ENCODE measurements at places on chromosomes 7 and 10. TPM values are rescaled to one million over a fixed set of nuclear protein-coding genes. Genes with fewer than 3 reads are reported as not detected.

- no peak for DNase-seq
Measured at GRCh38 chr10:91350651-91351081, 59.5 kb upstream of the HECTD2 start.

GRCh38 chr10:122020226-122020625 lies 31.3 kb downstream of the TACC2 start:
- DNase-seq = no peak

DNA sequence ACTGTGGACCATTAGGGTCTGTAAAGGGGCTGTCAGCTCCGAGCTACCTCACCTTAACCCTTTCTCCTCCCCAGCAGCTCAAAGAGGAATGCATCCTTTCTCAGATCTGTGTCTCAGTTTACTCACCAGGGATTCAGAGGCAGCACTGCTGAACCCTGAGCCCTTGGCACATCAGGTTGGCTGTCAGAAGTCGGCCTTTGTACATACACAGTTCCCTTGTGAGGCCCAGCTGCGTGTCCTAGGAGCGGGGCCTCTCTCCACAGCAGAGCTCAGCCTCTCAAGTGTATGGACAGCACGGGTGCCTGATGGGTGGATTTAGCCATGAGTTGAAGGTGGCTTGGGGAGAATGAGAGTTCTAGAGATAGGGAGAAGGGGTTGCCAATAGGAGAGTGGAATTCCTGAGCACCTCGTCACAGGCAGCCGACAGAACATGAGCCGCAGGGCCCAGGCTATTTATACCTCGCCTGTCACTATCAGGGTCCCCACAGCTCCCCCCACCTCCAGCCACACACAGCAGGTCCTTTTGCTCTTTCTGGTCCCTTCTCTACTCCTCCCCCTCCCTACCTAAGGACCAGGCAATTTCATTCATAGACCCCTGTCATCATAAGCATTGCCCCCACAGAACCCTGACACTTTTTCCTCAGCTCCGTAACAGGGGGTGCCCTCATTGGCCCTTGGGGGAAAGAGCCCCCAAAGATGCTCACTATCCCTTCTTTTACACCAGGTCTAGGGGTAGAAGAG lies 2.1 kb upstream of the FLNC start:
- DNase-seq = no peak

GRCh38 chr10:119817991-119818888 lies 54.4 kb downstream of the MCMBP start:
- DNase-seq = peak; percentile 10

Gene UBTD1
- 0.50 TPM for total RNA-seq

DNA sequence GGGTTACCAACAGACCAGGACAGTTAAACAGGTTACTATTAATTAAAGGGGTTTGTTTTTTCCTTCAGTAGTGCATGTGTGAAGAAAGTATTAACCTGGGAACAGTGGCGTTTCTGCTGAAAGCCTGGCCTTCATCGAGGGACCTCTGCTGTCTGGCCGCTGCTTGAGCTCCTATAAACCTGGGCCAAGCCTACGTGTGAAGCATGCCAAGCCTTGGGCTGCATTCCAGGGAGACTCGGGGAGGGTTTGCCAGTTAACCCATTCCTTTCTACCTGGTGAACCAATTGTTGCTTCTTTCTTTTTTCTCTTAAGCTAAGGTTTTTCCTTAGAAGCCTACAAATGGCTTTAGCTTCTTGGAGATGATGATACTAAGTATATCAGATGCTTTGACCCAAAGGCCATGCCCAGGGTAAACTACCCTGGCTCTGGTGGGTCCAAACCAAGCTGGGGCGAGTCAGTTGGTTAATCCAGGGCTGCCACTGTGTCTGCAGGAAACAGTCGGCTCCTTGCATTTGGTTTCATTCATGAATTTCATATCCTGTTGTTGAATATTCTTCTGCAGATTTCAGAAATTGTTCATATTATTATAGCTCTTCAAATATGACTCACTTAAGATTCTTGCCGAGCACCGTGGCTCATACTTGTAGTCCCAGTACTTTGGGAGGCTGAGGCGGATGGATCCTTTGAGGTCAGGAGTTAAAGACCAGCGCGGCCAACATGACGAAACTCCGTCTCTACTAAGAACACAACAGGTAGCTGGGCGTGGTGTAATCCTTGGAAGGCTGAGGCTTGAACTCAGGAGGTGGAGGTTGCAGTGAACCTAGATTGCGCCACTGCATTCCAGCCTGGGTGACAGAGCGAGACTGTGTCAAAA lies 23.8 kb downstream of the PFKP start:
- no peak for DNase-seq

Gene RPEL1
- not detected for total RNA-seq

Gene COL17A1
- not detected for total RNA-seq

Gene MBL2
- total RNA-seq = not detected

Gene TAS2R3
- 1.8 TPM for total RNA-seq

Gene PRSS37
- not detected for total RNA-seq

DNA sequence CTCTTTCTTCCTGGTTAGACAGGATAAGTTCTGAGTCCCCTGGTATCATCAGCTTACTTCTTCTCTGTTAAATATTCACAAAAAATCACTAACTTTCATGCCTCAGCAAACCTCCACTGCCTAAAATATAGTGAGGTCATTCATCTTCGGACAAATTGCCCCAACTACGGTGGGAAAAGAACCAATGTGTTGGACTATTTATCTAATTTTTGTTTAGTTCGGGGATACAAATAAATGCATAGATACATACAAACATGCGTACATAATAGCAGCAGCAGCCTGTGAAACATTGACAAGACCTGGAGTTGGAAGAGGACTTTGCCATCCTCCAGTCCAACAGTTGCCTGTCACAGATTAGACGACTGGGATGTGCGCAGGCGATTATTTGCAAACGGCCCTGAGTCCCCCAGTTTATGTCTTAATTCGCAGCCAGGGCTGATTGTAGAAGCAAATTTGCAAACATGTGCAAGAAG lies 51.5 kb downstream of the EGFR start:
- DNase-seq = no peak

DNA sequence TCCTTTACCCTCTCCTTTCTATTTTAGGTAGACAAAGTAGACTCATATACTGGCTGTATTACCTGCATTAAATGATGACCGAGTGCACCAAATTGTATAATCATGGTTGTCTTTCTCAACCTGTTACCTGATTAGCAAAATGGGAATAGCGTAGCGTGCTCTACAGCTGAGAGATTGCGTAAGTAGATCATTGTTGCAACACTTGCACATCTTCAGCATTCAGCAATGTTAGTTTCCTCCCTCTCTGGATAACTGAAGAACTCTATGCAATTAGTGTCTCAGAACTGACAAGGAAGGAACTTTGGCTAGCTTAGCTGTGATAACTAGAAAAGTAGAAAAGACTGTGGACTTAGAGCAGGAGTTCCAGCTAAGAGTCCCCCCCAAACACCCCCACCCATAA lies 787.4 kb downstream of the PHTF2 start:
- DNase-seq = no peak

GRCh38 chr10:66827353-66827752 lies 98.5 kb upstream of the LRRTM3 start:
- DNase-seq = no peak

Gene SEMA4G
- 1.6 TPM for total RNA-seq

DNA sequence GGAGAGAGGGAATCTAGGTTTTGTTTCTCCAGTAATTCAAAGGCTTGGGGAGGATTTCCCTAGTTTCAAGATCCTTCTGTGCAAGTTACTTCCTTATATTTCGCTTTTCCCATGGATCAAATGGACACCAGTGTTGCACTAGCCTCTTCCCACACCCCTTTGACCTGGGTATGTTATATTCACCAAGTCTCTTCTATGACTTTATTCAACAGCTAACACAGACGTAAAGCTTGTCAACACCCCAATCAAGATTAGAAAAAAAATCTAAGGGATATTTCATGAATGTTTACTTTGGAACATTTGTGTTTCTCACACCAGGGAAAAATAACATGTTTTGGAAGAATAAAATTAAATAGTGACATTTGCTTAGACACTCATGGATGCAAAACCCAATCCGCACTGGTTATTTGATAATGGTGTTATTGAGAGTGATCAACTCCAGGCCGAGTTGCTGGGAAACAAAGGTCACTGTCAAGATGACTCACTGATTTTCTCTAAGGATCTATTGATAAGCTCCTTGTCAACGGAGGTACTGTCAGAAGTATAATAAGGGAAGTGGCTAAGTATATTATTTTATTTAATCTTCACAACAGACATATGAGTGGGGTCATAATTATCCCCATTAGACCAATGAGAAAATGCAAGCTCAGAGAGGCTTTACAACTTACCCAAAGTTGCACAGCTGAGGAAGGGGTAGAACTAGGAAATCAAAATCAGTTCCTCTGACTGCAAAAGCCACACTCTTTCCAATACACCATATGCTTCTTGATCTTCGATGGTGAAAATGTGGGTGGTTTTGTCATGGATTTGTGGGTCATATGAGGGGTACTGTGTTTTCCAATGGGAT lies 52.2 kb downstream of the CREB3L2 start:
- no peak for DNase-seq

DNA sequence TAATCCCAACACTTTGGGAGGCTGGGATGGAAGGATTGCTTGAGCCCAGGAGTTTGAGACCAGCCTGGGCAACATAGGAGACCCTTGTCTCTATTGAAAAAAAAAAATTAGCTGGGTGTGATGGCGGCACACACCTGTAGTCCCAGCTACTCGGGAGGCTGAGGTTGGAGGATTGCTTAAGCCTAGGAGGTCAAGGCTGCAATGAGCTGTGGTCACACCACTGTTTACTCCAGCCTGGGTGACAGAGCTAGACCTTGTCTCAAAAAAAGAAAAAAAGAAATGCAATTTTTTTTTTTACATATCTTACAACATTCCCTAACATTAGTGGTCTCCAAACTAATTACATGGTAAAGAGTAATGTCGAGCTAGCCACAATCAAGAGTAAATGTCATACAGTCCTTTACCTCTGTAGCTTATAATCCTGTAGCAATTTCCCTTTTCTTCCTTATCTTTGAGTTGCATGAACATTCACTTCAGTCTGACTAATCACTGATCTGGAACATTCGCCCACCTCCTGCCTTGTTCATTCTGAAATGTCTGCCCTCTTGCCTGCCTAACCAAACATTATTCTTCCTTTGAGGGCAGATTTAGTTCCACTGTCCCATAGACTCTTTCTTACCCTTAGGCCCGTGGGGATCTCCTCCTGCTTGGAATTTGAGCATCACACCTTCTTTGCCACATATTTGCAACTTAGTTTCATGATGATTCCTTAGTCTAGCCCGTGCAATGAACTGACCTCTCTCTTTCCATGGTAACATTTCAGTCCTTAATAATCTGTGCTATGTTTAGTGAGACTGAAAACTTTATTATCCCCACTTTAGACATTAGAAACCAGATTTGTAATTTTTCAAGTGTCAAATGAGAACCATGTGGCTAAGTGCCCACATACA lies 4.8 kb upstream of the VCL start:
- no peak for DNase-seq

DNA sequence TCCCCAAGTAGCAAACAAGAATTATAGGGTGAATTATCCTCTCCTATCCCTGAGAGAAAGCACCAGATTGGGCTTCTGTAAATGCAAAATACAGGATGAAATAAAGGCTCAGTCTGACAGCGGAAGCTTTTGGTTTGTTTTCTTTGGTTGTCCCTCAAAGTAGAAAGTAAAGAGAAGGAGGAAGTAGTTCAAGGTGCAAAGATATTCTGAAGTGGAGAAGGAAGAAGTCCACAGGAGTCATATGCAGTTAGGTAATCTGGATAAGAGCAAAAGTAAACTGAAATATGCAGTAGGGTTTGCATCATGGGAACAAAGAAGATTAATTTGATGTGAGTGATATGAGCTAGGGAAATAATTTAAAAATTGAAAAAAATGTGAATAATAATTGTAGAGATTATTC lies 1071.9 kb downstream of the CNTNAP2 start:
- no peak for DNase-seq

DNA sequence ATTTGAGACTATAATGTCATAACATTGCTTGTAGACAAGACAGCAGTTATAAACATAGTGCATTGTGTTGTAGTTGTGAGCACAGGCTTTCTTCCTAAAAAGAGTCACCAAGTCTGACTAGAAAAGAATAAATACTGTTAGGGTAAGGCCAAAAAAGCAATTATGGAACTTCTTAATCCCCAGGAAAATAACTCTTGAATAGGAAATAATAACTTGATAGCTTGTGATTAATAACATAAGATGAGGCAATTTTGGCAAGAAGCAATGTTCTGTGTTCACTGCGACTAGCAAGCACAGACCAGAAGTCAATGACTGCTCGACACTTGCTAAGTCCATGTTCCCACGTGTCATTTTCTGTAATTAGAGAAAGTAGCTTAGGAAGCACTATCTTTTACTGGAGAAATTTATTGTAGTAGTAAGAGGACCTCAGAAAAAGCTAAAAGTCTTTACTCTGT lies 97.1 kb downstream of the AGMO start:
- no peak for DNase-seq

All from activated CD4-positive, alpha-beta T cell treated with anti-CD3 and anti-CD28 coated beads, Interleukin-2, amount 10 ng/mL, durations not matched to agents 7 days and 5 days (primary cell).